ENCODE measurements at places on chromosomes 16 and 17.
A peak's percentile ranks its signal among the peaks of the same experiment; 100 is the strongest.

- no peak for DNase-seq
Observed at GRCh38 chr16:743794-744500, 3.1 kb upstream of the CIAO3 start.

DNA sequence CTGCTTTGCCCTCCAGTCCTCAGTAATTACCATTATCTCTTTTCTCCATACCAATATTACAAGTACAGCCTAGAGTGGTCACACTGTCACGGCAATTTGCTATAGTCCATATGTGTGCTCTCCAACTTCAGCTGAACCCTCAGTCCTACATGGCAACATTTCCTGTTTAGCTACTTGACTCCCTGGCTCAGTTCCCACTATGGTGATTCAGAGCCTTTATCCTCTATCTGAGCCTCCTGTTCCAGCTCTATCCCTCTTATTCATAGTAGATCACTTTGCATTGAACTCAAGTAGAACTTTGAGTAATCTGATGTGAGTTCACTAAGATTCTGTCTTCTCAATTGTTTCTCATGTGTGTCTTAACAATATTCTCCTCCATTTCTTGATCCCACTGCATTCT, 43.7 kb upstream of the GOSR1 start:
- no peak for DNase-seq

DNA sequence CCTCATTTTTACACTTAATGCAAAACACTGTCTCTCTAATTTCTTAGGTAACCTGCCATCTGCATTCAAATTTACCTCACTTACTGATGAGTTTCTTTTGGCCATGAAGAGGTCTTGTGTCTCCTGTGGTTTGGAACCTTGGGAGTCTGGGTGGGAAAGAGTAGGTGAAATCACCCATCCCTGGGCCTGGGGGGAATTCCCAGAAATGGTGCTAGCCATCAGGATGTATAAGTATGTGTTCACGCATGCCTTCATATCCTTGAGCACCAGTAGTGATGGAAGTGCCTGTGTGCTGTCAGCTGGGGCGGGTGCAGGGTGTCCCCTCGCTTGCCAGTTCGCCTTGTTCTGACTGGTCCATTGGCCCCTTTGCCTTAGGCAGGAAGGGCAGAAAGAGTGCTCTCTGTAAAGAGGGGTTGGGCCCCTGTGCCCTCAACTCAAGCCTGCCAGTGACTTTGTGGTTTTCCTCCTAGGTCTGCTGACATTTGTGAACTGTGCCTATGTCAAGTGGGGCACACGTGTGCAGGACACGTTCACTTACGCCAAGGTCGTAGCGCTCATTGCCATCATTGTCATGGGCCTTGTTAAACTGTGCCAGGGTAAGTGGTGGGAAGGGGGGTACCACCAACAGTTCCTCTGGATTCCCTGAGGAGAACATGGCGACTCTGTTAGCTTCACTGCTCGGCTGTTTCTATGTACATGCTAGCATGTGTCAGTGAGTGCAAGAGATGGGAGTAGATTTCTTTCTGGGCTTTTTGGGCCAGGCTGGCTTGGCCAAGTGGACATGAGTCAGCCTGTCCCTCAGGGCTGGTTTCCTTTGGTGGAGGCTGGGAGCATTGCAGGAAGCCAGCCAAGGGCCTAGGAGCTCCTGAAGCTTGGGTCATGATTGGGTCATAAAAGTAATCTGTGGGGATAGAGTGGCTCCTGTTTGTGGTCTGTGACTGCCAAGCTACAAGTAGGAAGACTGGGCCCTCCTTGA, 23.2 kb downstream of the SLC7A6OS start:
- DNase-seq, result no peak

DNA sequence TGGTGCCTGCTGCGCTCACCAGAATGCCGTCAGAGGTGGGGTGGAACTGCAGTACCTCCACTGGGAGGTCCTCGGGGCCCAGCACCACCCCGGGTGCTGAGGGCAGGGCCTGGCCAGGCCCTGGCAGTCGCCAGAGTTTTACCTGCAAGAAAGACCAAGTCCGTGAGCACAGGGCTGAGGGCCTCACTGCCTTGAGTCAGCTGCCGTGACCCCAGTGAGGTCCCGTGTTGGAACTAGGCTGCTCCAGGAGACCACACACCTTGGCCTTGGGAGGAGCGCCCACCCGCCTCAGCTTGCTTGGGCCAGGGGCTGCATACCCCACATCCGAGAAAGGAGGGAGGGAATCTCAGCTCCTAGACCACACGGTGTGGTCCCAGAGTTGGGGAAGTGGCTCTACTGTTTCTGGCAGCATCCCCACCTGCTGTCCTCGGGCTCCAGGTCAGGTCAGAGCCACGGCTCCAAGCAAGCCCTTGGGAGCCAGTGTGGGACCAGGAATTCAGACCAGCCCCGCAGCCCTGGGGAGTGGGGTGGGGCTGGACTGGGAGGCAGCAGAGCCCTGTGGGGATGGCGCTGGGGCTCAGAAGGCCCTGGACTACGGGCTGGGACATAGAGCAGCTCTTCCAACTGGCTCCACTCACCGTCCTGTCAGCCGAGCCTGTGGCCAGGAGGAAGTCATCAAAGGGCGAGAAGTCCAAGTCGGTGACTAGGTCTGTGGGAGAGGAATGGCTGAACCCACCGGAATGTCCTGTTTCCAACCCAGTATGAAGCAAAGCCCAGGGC, 8.7 kb downstream of the CORO7 start:
- DNase-seq, result no peak

GRCh38 chr17:46742565-46743270, 75.8 kb downstream of the WNT3 start:
- no peak for DNase-seq

- DNase-seq, result no peak
Observed at GRCh38 chr17:20059728-20060188, 50.6 kb downstream of the SPECC1 start.

DNA sequence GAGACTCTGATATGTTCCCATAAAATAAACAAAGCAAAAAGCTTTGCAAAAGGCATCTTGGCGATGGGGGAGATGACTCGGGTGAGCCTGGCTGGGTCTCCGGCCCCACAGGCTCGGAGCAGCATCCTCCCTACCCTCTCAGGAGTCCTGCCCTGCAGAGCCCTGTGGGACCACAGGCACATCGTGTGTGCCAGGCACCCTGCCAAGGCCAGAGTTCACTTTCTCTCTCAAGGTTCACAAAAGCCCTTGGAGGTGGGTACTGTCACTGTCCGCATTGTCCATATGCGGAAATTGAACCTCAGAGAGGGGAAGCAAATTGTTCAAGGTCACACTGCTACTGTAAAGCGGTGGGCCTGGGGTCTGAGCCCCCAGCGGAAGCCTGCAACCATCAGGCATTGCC, 48.5 kb downstream of the CRISPLD2 start:
- DNase-seq, result no peak

DNA sequence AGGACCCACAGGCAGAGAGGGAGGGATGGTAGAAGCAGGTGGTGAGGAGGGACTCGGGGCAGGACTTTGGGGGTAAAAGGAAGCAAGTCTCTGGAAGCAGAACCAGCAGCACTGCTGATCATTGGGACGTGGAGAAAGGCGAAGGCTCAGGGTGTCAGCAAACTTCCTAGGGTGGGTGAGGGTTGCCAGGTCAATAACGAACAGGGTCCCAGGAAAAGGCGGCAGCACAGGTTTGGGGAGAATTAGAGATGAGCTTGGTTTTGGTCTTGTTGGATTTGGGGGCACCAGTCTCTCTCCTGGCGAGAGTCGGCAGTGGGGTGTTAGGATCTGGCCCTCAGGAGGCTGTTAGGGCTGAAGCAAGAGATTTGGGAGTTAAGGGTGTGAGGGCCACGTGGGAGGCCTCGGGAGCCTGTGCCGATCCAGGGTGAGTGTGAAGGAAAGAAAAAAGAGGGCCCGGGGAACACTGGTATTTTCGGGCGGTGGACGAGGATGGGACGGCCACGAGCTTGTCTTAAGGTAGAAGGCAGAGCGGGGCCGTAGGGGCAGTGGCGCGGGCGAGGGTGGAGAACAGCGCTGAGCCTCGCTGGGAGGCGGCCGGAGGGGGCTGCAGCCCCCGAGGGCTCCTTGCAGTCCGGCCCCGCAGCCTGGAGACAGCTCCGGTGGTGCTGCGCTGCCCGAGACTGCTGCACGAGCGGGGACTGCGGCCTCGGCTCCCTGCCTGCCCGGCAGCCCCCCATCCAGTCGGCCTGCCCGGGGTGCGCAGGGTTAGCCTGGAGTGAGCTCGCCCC, 765 bp upstream of the ADORA2B start:
- DNase-seq, result peak; percentile 48

GRCh38 chr16:81457326-81458133, 12.9 kb downstream of the CMIP start:
- DNase-seq, result no peak

DNA sequence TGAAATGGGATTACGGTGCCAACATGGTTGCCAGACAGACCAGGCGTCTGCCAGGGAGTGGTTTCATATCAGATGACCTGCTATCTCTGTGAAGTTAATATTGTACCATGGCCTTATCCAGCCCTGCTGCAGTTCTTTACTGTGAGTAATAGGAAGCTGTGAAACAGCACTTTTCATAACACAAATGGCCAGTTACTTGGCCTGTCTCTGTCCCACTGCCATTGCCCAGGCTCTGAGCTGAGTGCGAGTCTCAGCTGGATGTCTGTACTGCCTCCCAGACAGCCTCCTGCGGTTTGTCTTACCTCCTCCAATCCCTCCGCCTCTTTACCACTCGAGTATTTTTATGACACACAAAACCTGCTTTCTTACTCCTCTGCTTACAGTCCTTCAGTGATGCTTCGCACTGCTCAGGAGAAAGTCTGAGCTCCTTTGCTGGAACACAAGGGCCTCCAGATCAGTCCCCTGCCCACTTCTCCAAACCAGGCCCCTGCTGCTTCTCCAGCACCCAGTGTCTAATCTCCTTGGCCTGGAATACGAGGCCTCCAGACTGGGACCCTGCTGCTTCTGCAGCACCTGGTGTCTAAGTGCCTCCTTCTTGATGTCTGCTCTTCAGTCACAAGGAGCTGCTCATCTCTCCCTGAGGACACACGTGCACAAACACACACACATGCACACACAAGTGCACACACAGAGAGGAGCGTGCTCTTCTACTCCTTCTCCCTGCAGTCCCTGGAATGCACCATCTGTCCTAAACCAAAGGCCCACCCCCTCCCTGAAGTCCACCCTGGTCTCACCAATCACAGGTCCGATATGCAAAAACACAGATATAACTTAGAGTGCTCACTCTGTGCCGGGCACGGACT, 17.1 kb upstream of the RHOT1 start:
- DNase-seq, result no peak

DNA sequence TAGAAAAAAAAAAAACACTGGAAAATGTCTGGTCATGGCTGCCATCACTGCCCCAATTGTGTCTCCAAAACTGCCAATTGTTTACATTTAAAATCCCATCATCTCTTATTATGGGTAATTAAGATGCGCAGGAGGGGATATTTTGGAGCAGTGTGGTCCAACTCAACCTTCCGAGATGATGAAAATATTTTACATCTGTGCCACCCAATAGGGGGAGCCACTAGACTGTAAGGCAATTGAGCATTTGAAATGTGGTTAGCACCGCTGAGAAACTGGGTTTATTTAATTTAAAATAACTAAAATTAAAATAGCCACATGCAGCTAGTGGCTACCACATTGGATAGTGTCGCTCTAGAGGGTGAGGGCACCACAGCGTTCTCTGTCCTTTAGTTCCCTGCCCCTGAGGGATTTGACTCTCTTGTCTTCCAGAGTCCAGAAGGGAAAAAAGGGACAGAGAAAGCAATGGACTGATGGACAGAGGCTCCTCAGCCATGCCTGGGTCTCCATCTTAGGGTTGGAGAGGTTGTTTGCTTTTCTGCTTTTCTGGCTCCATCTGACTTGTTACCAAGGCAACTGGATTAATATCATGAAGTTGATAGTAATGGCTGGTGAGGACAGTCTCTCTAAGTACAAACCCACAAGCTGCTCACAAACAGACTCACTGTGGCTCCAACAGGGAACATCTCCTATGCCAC, 3.5 kb downstream of the MPO start:
- DNase-seq, result no peak

- DNase-seq, result no peak
Observed at GRCh38 chr17:13885953-13886889, 183.1 kb upstream of the COX10 start.

GRCh38 chr17:39621523-39622379, 5.0 kb upstream of the PPP1R1B start:
- peak; percentile 99 for DNase-seq

GRCh38 chr17:64378890-64379354, 11.7 kb downstream of the PECAM1 start:
- no peak for DNase-seq

DNA sequence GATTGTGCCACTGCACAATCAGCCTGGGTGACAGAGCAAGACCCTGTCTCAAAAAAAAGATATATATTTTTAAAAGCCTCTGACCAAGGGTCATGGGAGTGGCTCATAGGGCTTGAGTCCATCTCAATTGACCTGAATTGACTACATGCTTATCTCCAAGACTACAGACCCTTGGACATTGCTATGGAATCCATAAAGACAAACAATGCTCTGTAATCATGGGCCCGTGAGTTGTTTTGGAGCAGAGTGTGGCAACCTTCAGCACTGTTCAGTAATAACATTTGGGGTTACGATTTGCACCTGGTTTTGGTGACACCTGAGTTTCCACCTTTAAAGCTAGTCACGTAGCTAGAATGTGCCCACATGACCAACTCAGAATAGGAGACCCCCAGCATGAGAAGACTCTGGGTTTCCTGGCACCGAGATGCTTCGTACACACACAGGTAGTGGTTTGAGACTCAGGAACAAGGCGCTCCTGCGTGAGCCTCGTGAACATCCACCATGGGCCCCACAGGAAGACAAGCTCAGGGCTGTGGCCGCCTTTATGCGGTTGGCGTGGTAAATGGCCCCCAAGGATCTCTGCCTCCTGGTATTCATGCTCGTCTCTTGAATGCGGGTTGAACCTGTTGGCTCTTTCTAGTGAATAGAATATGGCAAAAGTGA, 66.6 kb upstream of the RPH3AL start:
- peak; percentile 62 for DNase-seq

GRCh38 chr17:16215965-16216316, 607 bp upstream of the NCOR1 start:
- DNase-seq, result no peak

DNA sequence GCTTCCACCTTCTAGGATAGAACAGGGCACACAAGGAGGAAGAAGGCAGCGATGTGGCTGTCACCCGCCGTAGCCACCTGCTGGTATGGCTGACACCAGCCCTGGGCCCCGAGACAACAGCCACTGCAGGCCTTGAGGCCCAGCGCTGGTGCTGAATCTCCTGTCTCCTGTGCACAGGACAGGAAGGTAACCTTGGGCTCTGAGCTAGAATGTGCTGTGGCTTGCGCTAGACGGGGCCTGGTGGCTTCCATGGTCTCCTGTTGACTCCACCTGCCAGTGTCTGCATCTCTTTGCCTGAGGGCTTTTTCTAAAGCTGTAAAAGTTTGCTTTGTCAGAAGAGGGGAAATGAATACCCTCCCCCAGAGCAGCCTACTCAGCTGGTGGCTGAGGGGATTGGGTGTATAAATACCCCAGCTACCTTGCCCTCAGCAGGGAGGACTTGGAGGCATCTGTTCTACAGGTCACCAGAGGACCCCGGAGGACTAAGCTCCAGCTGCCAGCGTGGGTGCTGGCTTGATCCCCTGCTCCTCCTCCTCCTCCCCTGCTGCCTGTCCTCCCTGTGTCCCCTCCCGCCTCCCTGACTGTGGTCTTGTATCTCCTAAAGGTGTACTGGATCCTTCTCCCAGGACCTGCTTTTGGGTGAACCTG, 76.1 kb upstream of the SDK2 start:
- DNase-seq, result no peak

Measured in activated CD8-positive, alpha-beta memory T cell treated with anti-CD3 and anti-CD28 coated beads, Interleukin-2, amount 50 U/mL, for 48 hours (primary cell).